T47D (cell line): ENCODE measurements at places on chromosomes 7 and 10.
A peak's percentile ranks its signal among the peaks of the same experiment; 100 is the strongest.

- DNase-seq = no peak
Measured at GRCh38 chr7:4343272-4344247, 338.5 kb upstream of the FOXK1 start.

DNA sequence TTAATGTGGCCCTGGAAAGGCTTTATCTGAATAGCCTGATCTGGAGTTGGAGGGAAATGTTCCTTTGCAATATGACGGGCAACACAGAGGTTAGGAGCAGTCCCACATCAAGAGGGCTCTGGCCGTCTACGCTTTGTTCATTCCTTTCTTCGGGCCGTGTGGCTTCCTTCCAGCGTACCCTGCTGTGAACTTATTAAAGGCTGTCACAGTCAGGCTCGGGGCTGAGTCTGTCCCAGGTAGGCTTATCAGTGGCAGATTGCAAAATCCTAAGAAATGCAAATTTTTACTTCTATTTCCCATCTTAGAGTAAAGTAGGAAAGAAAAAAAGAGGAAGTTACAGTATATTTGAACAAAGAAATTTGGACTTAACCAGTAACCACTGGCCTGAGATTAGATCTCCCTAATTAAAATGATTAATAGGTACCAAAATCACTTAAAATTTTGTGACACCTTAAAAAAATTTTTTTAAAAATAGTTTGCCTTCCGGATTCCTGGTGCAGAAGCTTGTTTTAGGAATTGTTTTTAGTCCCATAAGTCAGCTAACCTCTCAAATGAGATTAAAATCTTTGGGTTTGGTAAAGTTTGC is 453.1 kb upstream of the MKI67 start:
- no peak for DNase-seq

DNA sequence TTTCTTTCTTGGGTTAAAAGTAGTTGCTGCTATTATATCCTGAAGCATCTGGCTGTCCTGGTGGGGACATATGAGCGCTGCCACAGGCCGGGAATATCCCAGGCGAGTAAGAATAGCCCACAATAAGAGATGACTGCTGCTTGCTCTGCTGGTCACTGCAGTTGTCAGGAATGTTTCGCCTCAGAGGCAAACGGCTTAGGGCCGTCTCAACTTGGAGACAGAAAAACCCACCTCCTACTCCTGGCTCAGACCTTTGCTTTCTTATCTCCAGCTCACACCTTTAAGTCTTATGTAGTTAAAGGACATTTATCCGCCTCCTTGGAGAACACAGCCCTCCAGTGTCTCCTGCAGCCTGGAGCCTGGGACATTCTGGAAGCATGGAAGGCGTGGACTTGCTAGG is at the start of gene GJD4:
GJD4 (plus strand) TSS at position 151 of the 400 bp plus-strand sequence; CDS start at position 378, 227 bp downstream.
- no peak for DNase-seq

DNA sequence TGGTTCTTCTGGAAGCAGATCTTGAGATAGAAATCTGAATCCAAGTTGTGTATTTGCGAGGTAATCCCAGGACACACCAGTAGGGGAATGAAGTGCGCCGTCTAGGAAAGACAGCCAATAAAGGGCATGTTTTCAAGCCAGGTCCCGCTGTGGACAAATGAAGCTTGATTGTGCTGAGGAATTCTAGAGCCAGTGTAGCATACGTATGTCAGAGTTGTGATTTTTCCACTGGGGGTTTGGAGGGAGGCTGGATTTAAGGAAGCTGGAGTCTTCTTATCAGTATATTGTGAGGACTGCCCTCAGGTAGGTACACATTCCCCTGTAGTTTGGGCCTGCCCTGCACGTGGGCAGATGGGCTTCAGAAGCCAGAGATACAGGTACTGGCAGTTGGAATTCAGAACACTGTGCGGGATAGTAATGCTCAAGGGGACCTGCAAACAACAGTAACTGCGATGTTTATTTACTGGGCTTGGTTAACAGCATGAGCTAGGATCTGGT is 50.9 kb downstream of the GALNT11 start:
- peak; percentile 68 for DNase-seq

DNA sequence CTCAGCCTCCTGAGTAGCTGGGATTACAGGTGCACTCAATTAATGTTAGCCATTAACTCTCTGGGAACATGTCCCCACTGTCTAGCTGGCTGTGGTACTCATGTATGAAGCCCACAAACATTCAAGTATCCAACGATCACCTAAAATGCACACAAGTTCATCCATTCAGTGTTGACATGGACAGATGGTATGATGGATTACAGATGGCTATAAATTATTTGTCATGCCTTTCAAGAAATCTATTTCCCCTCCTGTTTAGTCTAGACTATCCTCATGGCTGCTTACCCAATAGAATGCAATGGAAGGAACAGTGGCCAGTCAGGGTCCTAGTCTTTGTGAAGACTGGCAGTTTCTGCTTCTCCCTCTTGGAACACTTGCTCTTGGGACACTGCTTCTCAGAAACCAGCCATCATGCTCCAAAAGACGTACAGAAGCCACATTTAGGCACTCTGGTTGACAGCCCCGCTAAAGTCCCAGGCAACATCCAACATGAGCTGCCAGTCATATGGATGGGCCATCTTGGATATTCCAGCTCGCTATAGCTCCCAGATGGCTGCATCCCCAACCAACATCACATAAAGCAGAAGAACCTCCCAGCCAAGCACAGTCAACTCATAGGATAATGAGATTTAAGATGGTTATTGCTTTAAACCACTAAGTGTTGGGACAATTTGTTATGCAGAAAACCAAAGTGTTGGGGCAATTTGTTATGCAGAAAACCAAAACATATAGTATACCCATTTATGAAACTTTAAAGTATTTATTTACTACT is 33.1 kb downstream of the MYL10 start:
- DNase-seq = no peak

DNA sequence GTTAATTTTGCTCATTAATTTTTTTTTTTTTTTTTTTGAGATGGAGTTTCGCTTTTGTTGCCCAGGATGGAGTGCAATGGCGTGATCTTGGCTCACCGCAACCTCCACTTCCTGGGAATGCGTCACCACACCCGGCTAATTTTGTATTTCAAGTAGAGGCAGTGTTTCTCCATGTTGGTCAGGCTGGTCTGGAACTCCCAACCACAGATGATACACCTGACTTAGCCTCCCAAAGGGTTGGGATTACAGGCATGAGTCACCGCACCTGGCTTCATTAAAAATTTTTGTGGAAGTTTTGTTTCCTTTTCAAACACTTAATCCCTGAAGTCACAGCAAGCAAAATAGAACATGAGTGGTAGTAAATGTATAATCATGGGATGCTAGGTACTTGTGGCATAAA is 857.2 kb upstream of the PHF14 start:
- DNase-seq = no peak

- no peak for DNase-seq
Measured at GRCh38 chr10:60958892-60959601, 15.1 kb upstream of the RHOBTB1 start.

DNA sequence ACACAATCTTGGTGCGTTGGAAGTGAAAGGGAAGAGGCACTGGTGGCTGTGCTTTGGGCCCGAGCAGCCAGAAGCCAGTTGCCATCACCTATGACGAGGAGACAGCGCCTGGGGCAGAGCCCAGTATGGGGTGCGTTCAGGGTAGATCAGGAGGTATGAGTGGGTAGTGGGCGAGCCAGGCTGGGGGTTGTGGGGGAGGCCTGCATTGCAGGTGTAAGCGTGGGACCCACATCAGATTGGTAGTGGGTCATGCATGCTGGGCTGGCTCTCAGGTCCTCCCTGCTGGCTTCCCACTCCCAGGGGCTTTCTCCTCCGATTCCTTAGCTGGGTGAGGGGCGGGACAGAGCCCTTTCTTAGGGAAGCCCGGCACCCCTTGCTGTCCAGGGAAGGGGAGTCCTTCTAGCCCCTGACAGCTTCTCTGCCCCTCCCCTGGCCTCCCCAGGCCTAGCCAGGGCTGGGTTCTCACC is 445 bp upstream of the PVRIG start:
- DNase-seq = no peak

DNA sequence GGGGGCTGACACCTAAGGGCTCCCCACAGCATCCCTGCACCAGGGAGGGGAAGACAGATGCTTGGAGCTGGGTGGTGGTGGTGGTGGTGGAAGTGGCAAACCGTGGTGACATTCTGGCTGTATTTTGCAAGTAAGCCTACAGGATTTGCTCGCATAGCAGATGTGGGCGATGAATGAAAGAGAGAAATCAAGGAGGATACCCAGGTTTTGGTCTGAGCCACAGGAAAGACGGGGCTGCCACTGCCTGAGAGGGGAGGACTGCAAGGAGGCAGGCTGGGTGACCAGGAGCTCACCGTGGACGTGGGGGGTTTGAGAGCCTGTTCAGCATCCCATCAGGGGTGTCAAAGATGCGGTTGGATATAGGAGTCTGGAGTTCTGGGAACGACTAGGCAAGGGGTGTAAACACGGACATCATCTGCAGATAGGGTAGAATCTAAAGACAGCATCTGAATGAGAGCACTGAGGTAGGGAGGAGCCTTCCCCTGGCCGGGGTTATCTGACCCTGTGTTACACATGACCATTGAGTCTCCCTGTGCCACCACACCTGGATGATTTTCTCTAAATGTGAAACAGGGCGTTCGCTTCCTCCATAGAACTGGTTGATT is 49.7 kb downstream of the TSPAN15 start:
- DNase-seq = no peak

DNA sequence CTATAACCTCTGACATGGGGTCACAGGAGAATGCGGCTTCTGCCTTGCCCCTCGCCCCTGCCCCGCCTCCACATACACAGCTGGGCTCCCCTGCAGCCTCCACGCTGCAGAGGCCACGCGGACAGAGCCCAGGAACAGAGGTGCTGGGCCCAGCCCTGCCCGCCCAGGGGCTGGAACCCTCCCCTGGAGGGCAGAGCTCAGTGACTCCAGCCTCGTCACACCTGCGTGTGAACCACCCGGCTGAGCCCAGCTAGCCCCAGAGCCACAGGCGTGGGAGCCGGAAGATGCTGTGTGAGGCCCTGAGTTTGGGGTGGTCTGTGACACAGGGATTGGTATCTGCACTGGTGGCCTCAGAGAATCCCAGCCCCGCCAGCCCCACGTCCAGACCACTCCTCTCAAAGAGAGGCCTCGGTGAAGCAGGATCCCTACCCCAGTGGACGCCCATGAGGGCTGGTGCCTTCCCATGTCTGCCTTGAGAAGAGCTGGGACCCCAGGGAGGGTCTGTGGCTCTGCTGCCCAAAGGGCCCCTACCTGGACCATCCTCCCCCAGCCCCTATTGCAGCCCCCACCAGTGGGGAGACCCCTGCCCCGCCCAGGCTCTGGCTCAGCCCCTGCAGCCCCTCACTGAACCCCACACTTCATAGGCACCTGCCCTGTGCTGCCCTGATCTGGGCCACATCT is 8.1 kb upstream of the ADAP1 start:
- no peak for DNase-seq

DNA sequence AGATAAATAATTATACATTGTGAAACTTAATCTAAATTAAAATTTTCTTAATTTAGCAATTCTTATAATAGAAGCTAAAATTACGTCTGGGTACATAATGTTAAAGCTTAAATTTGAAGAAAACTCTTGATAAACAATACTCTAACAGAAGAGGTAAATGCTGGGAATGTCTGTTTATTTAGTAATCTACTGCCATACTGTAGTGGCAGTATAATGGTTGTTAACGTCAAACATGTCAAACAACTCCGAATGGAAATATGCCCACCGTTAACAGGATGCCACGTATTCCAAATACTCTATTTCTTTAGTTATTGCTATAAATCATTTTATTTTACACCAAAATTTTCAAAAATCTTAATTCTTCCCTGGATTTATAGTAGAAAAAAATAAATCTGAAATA is 40.0 kb upstream of the PTPN12 start:
- DNase-seq = no peak

DNA sequence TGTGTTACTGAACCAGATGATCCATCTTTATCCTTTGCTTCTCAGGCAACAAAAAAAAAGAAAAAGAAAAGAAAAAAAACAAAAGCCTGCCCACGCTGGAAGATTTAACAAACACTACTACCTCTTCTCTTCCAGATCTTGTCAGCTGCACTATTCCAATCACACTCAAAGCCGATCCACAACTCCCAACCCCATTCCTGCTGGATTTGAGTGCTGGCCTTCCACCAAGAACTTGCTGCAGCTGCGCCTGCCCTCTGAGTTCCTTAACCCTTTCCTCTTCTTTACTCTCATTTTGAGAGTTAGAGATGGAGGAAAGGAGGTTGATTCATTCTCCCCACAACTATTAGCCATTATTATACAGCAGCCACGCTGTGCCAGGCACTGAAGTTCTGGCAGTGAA is 16.0 kb upstream of the ITGA8 start:
- DNase-seq = no peak

DNA sequence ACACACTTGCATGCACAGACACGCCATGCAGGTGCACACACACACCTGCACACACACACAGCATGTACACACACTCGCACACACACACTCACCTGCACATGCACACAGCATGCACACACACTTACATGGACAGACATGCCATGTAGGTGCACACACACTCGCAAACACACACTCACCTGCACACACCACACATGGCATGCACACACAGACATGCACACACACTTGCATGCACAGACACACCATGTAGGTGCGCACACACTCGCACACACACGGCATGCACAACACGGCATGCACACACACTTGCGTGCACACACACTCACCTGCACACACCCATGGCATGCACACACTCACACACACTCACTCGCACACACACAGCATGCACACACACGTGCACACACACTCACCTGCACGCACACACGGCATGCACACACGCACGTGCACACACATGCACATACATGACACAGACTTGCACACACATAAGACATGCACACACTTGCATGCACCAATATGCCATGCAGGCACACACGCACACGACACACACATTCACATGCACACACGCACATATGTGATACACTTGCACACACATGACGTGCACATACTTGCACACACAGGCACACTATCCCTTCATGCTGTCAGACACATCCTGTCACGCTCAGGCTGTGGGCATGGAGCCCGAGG is 56.8 kb downstream of the INSIG1 start:
- DNase-seq = no peak

- DNase-seq = no peak
Measured at GRCh38 chr7:22931011-22931410, 82.9 kb downstream of the HYCC1 start.

GRCh38 chr7:16719699-16720098 is 33.9 kb upstream of the TSPAN13 start:
- DNase-seq = no peak

DNA sequence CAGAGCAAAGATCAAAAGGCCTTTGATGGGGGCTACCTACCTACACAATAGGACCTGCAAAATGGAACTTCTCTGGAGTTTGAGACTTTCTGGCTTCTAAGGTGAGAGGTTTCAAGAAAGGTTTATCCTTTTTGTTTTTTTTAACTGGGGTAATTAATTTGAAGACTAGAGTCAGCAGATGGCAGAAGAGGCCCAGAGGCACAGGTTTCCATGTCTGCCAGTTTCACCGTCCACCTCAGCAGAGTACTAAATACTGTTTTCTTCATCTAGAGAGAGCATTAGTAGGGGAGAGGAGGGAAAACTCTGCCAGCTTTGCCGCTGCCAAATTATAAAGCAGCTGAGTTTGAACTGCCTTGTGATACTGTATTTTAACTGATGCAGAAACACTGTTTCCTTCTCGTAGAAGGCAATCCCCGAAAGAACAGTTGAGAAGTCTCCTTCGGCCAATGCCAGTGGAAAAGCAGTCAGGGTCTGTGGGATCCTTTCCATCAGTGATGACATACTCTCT is 138.7 kb downstream of the SLC25A13 start:
- no peak for DNase-seq

GRCh38 chr7:117158941-117159697 is 163.7 kb downstream of the WNT2 start:
- DNase-seq = no peak

GRCh38 chr7:52352013-52352981 is 683.1 kb upstream of the POM121L12 start:
- no peak for DNase-seq
